ENCODE measurements at places on chromosomes 4 and X. TPM values are rescaled to one million over a fixed set of nuclear protein-coding genes. Genes with fewer than 3 reads are reported as not detected.

The CABS1 gene
- total RNA-seq = not detected

The CDKL2 gene
- total RNA-seq = not detected

The ELF4 gene
- total RNA-seq = 5.5 TPM

The GYPB gene
- not detected for total RNA-seq

The COX7B2 gene
- 0.45 TPM for total RNA-seq

The FGF13 gene
- 24.2 TPM for total RNA-seq

The EPHA5 gene
- total RNA-seq = 6.0 TPM

The PCSK1N gene
- total RNA-seq = 35.2 TPM

The FOXP3 gene
- 0.24 TPM for total RNA-seq

The ATP11C gene
- 33.4 TPM for total RNA-seq

The TRPC3 gene
- not detected for total RNA-seq

The SLC10A4 gene
- total RNA-seq = not detected

The GAGE12E gene
- 34.1 TPM for total RNA-seq

The SHROOM4 gene
- 3.0 TPM for total RNA-seq

The NUP54 gene
- total RNA-seq = 36.2 TPM

The ZNF630 gene
- not detected for total RNA-seq

The ATP1B4 gene
- total RNA-seq = not detected

The VSIG1 gene
- total RNA-seq = not detected

The TLR2 gene
- total RNA-seq = not detected

The SLC26A1 gene
- not detected for total RNA-seq

The CCDC120 gene
- total RNA-seq = 0.77 TPM

The SRD5A3 gene
- total RNA-seq = 37.8 TPM

The TBX22 gene
- not detected for total RNA-seq

The WNK3 gene
- 8.6 TPM for total RNA-seq

The RHOXF2B gene
- total RNA-seq = not detected

The MAGEE2 gene
- total RNA-seq = not detected
